ENCODE measurements at places on chromosomes 16 and 17.

DNA sequence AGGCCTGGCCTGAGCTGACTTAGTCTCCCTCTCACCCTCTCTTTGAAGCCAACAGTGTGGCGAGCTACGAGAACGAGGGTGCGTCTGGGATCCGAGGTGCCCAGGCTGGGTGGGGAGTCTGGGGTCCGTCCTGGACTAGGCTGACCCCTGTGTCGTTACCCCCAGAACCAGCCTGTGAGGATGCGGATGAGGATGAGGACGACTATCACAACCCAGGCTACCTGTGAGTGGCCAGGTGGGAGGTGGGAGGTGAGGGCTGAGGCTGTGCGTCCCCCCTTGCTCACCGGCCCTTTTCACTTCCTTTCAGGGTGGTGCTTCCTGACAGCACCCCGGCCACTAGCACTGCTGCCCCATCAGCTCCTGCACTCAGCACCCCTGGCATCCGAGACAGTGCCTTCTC lies 1.6 kb downstream of the LAT start:
- no peak for DNase-seq

GRCh38 chr17:38416840-38417209 lies 11.4 kb upstream of the ARHGAP23 start:
- peak; percentile 43 for DNase-seq

DNA sequence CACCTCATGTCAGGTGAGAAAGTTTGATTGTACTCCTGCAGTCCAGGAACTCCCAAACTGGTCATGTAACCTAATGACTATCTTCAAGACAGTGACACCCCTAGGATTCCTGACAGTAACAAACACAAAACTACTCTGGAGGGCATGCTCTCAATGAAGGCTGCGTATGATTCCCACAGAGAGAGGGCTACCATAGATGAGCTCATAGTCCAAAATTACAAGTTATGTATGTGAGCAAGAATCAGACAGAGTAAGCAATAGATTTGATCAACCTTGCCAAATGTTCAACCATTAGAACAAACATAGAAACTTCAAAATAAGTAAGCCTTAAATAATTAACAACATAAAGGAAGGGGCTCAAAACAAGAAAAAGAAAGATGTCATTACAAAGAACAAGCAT lies 158.1 kb downstream of the COPRS start:
- DNase-seq, result no peak

GRCh38 chr17:47701608-47702007 lies 7.6 kb downstream of the TBKBP1 start:
- DNase-seq, result no peak

- peak; percentile 32 for DNase-seq
Measured at GRCh38 chr16:67652578-67653127, 7.4 kb downstream of the ACD start.

GRCh38 chr16:11145819-11146211 lies 110.2 kb downstream of the SOCS1 start:
- DNase-seq, result no peak

DNA sequence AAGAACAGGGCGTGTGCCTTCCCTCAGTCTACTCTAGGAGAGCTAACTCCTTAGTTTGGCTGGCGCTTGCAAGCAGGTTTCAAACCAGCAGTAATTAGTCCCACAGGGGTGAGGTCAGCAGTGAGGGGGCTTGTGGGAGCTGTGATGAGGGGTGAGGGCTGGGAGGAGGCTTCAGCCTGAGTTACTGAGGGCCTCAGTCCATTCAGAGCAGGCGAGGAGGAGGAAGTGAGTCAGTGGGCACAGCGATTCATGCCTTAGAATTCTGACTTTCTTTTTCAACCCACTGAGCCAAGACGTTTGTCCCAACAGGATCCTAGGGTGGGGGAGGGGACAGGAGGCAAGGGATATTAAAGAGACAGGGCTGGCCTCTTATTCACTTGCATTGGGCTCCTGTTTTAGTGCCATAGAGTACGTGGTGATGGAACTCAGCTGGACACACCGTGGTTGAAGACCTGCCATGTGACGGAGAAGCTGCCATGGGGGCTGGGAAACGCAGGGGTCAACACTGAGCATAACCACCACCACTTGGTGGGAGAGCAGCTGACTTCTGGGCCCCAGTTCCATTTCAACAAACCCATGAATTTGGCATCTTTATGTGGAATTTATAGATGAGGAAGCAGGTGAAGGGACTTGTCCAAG lies 8.3 kb upstream of the ITGA3 start:
- no peak for DNase-seq

- no peak for DNase-seq
Measured at GRCh38 chr16:84294117-84294516, 561 bp upstream of the WFDC1 start.

DNA sequence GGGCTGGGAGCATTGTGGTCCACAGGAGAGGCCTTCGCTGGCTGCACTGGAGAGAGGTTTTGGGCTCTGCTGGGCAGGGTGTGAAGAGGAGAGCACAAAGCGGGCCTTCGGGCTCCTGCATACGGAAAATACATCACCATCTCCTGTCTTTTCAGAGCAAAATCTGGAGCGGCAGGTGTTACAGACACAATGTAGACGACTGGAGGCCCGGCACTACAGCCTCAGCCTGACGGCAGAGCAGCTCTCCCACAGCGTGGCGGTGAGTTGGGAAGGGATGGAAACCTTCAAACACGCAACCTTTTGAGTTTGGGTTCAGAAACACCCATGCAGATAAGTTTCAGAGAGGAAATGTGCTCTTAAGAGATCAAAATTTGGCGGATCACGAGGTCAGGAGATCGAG lies 17.9 kb downstream of the GINS2 start:
- DNase-seq, result no peak

DNA sequence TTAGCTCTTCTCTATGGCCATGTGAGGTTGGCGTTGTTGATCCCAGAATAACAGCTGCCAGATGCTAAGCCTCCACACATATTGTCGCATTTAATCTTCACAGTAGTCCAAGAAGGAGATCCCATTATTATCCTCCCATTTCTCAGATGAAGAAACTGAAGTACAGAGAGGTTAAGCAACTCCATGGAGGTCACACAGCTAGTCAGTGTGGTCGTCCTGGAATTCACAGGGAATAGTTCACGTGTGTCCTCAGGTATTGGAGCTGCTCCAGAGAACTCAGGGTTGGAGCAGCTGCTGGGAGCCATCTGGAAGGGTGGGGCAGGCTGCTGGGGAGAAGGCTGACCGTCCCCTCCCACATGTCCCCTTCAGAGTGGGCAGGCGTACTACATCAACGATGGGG lies 19.5 kb downstream of the SDR42E2 start:
- no peak for DNase-seq

DNA sequence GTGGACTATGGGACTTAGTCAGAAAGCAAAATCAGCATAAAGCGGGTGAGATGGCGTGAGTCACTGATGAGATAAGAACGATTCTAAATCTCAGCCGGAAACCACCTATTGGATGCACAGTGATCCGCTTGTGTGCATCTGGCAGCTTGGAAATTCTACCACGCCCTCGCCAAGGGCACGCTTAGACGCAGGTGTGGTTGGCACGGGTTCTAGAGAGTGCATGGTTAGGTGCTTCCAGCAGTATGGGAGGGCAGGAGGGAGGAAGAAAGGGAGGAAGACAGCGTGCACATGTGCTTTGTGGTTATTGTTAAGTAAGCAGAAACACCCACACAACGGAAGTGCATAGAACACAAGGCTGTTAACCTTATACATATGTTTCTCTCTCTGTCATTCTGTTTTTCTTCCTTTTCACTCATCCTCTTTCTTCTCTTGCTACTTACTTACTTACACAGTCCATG lies 374.0 kb upstream of the ASIC2 start:
- DNase-seq, result no peak

DNA sequence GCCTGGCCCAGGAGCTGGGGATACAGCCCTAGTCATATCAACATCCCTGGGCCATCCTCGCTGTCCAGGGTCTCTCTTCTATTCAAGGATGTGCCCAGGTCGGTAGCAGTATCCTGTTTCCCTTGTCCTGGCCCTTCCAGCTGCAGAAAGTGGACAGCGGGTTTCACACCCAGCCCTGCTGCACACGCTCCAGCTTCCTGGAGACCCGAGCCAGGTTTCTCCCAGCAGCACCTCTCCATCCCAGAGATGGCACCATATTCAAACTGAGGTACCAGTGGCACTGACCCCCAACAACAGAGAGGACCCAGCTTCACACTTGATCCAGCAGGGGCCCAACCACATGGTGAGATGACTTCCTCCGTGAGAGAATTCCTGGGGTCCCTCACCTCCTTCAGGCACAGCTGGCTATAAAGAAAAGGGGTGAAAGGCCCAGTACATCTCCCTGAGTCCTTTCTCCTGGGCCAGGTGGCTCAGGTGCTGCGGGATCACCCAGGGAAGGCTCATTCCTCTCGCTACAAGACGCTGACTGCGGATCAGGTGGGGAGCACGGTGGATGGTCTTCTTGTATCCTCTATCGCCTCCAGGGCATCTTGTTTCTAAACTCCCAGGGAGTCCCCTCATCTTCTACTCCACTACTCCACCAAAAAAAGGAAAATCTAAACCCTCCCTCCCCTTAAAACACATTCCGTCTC lies 1.4 kb downstream of the CUEDC1 start:
- no peak for DNase-seq

DNA sequence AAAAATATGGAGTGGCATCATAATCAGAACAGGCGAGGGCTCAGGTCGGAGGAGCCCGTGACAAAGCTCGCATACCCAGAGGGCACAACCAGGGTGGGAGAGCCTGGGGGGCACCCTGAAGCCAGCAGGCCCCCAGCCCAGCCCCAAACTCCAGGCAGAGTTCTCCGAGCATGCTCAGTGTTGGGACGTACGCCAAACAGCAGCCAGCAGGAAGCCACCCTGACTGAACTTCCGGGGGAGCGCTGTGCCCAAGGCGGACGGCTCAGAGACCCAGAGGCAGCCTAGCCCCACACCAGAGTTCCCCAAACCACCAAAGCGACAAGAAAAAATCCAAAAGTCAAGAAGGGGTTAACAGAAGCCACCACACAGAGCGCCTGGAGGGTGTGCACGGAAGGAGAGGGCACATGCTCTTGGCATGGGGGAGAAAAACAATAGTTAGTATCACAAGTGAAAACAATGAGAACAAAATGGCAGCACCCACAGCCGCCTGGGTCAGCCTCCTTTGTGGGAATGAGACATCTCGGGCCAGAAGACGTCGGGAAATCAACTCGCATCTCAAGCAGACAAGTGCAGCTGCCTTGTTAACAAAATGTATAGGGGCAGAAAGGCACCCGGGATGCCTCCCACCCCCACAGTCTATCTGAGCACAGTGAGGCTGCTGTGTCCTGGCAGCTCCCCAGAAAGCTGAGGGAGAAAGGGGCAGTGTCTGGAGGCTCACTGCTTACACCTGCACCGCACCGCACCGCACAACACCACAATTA lies 11.9 kb downstream of the EXOC7 start:
- DNase-seq, result no peak

Measured in NCI-H345 (cell line).